ENCODE measurements at places on chromosomes 3 and 15.

DNA sequence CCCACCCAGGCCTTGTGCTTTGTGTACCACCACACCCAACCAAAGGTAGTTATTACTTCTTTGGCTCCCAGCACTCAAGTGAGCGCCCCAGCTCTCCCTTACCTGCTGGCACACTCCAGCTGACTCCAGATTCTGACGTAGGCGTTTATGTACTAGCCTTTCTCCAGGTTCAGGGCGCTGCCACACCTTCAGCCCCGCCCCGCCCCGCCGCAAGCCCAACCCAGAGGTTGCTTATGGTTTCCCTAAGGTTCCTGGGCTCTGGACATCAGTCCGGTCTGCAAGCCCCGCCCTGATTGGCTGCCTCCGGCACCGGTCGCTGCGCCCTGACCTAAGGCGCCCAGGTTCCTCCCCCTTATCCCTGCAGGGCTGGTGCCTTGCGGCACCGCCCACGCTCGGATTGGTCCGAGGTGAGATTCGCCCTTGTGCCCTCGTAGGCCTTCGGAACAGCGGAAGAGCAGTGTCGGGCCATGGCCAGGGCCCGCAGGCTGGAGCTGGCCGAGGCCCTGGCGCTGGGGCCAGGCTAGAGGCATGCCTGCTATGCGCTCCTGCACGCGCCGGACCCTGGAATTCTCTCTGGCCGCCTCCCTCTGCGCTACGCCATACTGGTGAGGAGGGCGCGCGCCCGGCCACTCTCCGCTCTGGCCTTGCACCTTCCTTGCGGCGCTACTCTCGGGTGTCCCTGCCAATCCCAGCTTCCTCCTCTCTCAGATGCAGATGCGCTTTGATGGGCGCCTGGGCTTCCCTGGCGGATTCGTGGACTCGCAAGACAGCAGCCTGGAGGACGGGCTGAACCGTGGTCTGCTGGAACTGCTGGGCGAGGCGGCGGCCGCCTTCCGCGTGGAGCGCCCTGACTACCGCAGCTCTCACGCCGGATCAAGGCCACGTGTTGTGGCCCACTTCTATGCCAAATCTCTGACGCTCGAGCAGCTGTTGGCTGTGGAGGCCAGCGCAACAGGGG is 19.8 kb upstream of the NUDT16 start:
- no peak for DNase-seq

DNA sequence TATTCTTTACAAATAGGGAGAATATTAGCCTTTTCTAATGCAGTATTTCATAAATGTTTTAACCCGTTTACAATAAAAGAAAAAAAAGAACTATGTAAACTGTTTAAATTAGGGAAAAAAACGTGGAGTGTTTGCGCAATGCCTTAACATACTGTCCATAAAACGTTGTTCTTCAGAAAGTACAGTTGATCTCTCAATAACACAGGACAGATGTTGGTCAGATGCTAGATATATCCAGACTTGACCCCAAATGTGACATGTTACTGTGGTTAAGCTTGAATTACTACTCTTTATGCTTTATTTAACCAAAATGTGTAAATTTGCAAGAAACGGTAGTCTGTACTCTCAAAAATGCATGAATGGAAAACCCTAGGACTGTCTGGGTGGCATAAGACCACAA is 110.3 kb downstream of the PLOD2 start:
- no peak for DNase-seq

DNA sequence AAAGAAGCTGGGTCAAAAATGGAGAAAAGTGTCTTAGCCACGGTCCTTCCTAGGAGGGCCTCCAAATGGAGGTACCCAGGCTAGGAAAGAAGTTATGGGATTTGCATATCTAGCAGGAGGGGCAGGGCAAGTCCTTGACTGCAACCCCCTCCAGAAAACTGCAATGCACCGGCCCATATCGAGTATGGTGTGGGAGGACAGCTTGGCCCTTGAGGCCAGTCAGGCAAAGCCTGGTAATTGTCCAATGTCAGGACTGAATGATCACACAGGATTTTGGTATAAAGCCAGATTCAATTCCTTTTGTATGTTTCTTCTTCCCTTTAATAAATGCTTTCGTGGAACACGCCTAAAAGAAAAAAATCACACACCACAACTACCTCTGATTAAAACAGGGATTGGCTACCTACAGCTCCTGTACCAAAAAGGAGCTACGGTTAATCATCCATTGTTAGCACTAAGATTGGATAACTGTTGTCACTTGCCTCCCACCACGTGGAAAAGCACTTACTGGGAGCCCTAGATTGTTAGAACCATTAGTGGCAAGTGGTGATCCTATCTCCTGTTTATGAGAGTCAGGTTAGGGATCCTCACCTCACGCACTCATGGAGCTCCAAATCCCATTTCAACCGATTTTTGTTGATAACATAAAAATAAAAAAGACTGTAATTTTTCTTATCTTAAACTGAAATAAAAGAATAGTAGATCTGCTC is 1.2 kb downstream of the ZNF770 start:
- no peak for DNase-seq

DNA sequence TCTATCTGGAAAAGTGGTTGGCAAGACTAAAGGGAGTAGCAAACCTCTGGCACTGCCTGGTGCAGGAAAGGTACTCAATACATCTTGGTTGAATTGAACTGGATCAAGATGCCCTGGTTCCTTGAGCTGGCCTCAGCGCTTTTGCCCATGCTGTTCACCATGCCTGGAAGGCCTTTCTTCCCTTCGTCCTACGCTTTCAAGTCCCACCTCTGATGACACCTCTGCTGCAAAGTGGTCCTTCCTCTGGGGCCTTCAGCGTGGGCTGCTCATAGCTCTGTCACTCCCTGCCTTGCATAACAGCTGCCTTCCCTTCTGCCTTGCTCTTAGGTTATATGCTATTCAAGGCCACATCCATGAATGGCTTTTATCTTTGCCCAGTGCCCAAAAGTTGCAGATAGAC is 23.0 kb downstream of the ITGA11 start:
- DNase-seq: no peak

DNA sequence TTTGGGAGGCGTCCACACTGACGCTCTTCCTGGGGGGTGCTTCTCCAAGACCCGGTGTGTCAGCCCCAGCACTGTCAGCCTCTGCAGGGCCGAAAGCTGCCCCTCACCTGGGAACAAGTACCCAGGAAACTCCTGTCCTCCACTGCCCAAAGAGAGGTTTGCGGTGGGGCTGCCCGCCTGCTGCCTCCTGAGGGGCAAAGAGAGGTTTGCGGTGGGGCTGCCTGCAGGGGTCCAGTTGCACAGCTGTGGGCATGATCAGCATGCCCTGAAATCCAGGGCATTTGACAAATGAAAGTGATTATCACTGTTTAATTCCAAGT is 15.1 kb upstream of the SNRPA1 start:
- no peak for DNase-seq

DNA sequence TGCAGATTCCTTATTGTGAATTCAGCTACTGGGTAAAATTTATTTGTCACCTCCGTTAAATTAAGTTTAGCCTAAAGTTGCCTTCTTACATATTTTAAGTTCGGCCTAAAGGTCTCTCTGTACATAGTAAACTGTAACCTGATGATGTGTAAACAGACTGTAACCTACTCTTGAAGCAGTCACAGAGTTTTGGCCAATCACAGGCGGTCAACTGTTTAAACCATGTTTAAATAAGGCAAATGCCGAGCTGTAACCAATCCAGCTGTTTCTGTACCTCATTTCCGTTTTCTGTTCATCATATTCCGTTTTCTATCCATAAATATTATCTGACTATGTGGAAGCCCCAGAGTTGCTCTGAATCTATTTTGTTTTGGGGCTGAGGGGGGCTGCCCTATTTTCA is 2.4 kb upstream of the ADAMTSL3 start:
- no peak for DNase-seq
